NCI-H1417 (cell line): ENCODE measurements at places on chromosomes 2 and 18.

DNA sequence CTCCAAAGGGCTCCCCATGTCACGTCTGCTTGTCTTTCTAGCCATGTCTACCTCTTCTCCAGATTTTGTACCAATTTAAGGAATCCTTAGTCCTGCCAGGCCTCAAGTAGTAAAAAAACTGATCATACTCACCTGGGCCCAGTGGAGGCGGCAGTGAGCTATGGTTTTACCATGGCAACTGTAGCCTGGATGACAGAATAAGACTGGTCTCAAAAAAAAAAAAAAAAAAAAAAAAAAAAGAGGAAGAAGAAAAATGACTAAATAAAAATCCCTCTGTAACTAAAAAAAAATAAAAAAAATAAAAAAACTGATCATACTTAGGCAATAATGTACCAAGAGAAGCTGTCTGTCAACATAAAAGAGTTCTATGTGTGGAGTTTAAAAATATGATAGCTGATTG lies 221.6 kb downstream of the NR4A2 start:
- no peak for DNase-seq

DNA sequence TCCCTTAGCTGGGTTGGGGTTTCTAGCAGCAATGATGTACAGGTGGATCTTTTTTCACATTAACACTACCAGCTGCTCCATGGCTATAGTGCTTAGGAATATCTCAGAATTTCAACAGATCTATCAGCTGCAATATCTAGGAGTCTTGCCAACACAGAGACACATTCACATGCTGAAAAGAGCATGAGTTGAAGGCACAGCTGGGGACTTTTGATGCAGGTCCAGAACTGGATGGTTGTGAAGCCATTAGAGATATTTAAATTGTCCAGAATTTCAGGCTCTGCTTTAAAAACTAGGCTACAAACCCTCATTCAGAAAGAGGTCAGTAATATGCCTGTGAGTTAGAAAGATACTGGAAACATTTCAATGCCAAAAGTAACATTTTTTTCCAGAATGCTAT lies 122.2 kb upstream of the CCDC195 start:
- DNase-seq = no peak

- DNase-seq = no peak
Measured at GRCh38 chr2:150133623-150134022, 353.8 kb downstream of the RND3 start.

DNA sequence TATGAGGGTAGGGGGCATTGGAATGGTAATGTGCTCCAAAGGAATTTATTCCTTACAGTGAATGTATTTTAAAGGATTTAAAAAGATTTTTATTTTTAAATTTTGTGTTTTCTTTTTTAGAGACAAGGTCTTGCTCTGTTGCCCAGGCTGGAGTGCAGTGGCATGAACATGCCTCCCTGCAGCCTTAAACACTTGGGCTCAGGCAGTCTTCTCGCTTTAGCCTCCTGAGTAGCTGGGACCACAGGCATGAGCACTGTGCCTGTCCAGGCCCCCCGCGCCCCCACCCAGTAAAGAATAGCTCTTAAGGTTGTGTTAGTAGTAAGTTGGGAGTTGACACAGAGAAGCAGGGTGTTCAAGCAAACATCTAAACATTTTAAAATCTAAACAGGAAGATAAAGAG lies 36.6 kb downstream of the PHLPP1 start:
- no peak for DNase-seq

DNA sequence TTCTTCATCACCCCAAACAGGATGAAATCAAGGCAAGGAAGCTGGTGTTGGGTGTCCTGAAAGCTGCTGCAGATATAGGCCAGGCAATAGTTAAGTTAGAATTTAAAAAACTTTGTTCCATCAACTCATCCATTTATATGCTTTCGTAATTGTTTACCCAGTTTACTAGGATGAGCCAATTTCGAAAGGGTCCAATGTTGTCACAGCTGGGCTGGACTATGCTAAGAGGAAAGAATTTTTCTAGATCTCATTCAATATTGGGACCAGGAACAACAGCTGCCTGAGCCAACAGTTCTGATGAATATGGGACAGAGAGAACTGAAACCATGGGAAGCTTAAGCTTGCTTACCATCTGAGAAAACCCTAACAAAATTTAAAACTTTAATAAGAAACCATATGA lies 21.6 kb upstream of the SP3 start:
- DNase-seq = no peak

DNA sequence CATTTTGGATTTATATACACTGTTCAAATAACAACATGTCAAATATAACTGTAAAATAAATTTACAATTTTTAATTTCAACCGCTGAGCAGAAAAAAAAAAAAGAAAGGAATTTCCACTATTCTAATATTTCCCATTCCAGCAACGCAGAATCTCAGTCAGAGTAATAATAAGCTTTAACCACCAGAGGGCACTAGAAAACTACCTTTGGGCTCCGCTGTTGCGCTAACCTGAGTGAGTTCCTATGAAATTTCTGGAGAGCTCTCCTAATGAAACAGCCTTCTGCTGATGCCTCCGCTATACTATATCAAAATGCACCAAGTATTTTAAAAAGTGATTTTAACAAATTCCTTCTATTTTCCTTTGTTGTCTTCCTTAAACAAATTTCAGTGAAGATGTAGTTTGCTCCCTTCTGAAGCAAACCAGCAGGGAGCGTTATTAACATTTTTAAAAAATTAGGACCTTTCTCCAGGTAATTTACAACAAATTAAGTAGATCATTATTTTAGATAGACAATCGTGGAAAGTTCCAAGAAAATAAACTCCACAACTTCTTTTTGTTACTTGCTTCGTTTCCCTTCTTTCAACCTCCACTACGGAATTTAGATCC lies 23.0 kb downstream of the ERMN start:
- DNase-seq = peak; percentile 70

DNA sequence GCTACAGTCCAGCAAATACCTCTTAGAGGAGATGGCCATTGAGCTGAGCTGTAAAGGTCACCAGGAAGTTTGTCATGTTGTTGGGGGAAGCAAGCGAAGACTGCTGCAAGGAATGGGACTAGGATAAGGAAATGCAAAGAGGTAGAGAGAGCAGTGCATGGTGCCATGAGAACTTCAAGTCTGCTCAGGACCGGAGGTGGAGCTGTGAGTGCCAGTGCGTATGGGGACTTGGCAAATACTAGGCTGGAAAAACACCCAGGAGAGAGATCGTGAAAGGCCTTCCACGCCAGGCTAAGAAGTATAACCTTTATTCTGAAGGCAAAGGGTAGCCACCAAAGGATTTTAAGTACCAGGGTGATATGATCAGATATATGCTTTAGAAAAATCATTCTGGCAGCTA lies 71.3 kb downstream of the MEIS1 start:
- no peak for DNase-seq

DNA sequence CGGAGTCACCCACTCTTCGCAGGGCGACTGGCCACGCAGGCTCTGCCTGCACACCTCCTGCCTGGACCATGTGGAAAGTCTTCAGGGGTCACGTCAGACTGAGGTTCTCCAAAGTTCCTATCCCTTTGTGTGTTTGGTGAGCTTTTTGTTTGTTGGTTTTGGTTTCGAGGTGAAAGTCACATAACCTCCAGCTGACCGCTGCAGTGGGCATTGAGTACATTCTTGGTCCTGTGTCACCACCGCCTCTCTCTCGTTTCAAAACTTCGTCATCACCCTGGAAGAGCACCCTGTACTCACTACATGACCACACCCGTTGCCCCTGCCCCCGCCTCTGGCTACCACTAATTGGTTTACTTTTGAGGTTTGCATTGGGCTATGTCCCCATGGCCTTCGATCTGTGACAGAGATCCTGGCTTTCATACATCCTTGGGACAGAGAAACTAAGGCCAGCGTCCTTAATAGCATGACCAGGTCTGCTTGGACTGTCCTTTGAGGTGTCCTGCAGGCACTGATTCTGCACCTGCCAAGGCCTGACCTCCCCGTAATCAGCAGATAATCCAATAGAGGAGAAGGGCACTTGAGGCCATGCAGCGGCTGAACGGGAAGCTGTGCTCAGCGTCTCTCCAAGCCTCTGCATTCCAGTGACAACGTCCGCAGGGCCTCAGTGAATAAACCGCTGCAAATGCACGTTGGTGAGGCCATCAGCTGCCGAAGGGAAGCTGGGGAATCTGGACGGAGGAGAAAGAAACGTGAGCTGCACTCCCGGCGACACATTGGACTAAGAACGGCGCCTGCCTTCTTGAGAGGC lies 46.8 kb downstream of the SH3BP4 start:
- DNase-seq = no peak

GRCh38 chr2:99960291-99960690 lies 182.1 kb downstream of the AFF3 start:
- DNase-seq = no peak

- no peak for DNase-seq
Measured at GRCh38 chr2:33104052-33104623, 157.4 kb downstream of the LTBP1 start.

- DNase-seq = no peak
Measured at GRCh38 chr2:213834746-213835145, 550.5 kb downstream of the SPAG16 start.

GRCh38 chr2:24881158-24881557 lies 38.9 kb downstream of the ADCY3 start:
- DNase-seq = no peak
